SK-N-DZ (cell line): ENCODE measurements at places on chromosomes 1 and 21.

DNA sequence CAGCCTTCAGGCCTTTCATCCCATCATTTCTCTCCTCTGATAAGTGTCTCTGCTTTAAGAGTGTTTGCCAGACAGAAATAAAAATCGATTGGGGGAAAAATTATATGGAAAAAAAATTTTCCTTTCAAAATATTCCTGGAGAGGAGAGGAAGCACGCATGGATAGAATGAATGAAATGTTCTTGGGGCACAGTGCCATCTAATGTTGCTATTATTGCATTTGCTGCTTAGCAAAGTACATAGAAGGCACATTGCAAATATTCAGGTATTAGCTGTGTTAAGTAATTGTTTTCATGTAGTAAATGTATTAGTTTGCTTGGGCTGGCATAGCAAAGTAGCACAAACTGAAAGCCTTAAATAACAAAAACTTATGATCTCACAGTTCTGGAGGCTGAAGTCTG, 18.1 kb downstream of the B3GALT5 start:
- DNase-seq: no peak

DNA sequence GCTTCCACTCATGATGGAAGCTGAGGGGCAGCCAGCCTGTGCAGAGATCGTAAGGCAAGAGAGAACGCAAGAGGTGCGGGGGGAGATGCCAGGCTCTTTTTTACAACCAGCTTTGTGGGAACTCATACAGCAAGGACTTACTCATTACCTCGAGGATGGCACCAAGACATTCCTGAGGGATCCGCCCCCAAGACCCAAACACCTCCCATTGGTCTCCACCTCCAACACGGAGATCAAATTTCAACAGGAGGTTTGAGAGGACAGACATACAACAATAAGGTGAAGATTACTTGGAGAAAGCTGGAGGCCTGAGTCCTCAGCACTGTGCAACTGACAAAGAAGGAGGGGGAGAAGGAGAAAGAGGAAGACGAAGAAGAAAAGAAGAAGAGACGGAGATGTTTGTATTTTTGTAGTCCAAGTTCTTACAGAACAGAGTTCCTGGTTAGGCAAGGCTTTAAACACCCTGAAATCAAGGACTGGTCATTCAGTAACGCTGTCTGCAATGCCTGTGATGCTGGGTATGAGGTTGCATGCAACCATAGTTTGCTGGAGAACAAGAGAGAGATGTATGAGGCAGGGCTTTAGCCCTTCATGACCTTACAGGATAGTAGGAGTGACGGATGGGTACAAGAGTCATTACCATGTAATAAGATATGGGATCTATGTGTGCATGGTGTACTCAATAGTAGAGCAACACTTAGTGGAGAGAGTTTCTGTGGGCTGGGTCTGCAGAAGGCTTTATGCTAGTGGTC, 19.7 kb upstream of the GALNT2 start:
- no peak for DNase-seq

- DNase-seq: no peak
These were observed 973.2 kb downstream of the NCAM2 start for GRCh38 chr21:21971384-21971783.

GRCh38 chr1:3135073-3135702, 66.2 kb downstream of the PRDM16 start:
- no peak for DNase-seq

GRCh38 chr1:247298701-247299100, 33.0 kb downstream of the ZNF496 start:
- no peak for DNase-seq

DNA sequence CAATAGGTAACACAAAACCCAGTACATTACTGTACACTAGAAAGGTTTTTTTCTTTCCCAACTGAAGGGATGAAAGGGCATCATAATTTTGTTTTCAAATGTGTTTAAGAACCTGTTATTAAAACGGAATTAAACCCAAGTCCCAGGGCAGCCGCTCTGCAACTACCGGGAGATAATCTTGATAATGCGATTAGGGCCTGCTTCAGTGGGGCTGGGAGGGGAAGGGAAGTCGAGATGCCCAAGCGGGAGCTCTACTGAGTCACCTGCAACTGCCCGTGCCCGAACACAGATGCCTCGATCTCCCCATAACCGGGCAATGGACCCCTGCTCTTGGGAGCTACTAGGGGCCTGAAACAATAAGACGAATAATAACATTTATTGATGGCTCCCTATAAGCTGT, 61.4 kb downstream of the KAZN start:
- peak; percentile 21 for DNase-seq

DNA sequence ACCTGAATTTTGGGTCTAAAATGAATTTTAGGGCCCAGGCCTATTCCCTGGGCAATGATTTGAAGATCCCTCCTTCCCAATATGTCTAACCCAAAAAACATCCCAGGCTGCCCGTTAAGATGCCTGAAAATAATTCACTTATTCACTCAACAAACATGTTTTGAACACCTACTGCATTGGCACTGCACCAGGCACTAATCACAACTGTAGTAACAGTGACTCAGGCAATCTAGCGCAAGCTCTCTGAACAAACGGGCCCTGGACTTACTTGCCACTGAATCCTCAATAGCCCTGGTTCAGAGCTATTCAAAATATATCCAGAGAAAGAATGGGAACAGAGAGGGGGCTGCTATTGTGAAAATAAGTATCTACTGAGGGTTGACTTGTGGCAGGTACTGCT, 4.2 kb downstream of the CD244 start:
- DNase-seq: no peak

DNA sequence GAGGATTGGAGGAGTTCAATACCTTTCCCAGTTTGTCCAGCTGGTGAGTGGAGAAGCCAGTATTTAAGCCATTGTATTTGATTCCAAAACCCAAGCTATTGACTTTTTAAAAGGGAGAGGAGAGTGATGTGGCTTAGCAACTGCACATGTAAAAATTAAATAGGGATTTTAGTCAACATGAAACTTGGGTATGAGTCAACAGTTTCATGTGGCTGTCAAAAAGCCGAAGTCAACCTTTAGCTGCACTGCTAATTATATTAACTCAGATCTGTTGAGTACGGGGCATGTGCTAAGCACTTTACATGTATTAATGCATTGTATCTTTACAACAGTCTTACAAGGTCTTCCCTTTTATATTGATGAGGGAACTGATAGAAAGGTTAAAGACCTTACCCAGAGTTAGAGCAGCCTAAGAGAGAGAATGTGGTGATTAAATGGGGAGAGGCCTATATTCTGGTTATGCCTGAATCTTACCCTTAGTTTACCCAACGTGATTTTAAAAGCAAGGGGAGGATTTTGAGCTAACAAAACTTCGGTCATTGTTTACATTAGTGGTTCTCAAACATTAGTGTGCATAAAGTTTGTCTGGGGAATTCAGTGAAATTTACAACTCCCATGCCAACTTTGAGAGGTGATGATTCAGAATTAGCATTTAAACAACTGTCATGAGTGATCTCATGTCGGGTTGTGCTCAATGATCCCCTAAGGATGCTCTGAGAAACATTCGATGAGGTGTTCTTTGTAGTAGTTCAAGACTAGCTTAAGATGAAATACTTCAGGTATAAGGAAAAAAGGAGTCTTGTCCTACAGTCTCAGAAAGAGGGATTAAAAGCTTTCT, 6.9 kb upstream of the SLC35F3 start:
- DNase-seq: no peak

- DNase-seq: no peak
These were observed 68.3 kb downstream of the TCP10L start for GRCh38 chr21:32516756-32517649.

DNA sequence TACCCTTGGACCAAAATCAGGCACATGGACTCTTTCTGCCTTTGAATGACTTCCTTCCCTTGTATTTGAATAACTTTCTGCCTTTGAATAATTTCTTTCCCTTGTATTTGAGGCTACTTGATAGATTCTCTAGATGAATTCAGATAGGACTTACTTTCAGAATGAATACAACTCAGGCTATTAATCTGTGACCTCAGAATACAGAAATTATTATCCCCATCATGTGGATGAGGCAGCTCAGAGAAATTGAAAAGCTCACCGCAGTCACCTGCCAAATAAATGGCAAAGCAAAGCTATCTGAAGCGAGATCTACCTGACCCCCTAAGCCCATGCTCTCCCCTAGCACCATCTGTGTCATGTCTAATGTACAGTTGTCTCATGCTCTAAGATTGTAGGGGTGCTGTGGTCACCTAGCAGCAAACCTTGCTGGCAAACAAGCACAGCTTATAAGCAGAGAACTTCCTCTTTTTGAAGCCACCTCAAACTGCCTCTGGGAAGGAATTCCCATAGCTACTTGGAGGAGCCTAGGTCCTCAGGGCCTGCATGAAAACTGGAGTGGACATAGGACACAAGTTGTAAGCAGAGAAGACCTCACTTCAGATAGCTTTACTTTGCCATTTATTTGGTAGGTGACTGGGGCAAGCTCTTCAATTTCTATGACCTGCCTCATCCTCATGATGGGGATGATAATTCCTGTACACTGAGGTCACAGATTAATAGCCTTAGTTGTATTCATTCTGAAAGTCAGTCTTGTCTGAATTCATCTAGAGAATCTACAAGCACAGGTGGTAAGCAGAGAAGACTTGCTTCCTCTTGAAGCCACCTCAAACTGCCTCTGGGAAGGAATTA, 66.1 kb downstream of the FASLG start:
- no peak for DNase-seq

DNA sequence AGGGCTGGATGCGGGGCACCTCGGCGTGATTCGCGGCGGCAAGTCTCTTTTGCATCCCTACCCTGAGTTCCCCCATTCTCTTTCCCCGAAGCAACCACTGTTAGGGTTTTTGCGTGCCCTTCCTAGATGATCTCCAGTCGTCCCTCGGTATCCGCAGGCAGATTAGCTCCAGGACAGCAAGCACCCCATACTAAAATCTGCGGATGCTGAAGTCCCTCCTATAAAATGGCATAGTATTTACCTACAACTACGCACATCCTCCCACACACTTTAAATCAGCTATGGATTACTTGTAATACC, 22.8 kb upstream of the CFAP126 start:
- DNase-seq: no peak
